Pancreas (tissue), 10 donors: ENCODE measurements at places on chromosomes 7 and 10. TPM values are rescaled to one million over a fixed set of nuclear protein-coding genes. Genes with fewer than 3 reads are reported as not detected.

SLC39A12 gene
- not detected for total RNA-seq

ATP5F1C gene
- total RNA-seq, result 138 TPM

TUBAL3 gene
- total RNA-seq, result not detected

ALOX5 gene
- 28.7 TPM for total RNA-seq

CADPS2 gene
- 19.9 TPM for total RNA-seq

PRKAG2 gene
- total RNA-seq, result 8.7 TPM

CALCR gene
- not detected for total RNA-seq

THSD7A gene
- total RNA-seq, result 2.0 TPM

EIF5AL1 gene
- total RNA-seq, result 0.40 TPM

PTF1A gene
- total RNA-seq, result 48.9 TPM

SPDYE1 gene
- not detected for total RNA-seq

UPK3B gene
- total RNA-seq, result 0.92 TPM

ODAD2 gene
- not detected for total RNA-seq

ANKRD30A gene
- total RNA-seq, result not detected

DNA sequence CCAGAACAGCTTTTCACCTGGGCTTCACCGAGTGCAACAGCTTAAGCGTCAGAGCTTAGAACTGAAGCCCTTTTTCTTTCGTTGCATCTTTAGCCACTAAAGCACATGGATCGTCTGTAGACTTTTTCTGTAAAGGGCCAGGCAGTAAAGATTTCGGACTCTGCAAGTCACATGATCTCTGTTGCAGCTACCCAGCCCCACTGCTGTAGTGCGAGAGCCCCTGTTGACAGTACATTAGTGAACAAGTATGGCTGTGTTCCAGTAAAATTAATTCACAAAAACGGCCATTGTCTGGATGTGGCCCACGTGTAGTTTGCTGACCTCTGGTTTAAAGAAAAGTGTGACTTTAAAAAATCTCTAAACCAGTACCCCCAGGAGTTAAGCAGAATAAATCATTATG lies 39.4 kb downstream of the FBH1 start:
- no peak for DNase-seq

DNA sequence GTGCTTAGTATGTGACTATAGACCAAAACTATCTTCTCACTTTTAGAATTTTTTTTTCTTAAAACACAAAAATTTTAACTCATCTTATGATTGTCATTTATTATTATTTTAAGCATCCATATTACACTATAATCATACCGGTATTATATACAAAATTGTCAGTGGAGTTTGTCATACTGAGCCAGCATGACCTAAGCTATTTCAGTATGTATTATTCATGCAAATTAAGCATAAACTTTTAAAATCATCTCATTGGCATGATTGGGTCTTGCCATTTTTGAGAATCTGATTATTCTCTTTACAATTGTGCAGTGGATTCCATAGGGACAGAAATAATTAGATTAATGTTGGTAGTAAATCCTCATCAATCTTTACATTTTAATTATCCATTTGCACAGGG lies 46.2 kb upstream of the STMP1 start:
- no peak for DNase-seq

DNA sequence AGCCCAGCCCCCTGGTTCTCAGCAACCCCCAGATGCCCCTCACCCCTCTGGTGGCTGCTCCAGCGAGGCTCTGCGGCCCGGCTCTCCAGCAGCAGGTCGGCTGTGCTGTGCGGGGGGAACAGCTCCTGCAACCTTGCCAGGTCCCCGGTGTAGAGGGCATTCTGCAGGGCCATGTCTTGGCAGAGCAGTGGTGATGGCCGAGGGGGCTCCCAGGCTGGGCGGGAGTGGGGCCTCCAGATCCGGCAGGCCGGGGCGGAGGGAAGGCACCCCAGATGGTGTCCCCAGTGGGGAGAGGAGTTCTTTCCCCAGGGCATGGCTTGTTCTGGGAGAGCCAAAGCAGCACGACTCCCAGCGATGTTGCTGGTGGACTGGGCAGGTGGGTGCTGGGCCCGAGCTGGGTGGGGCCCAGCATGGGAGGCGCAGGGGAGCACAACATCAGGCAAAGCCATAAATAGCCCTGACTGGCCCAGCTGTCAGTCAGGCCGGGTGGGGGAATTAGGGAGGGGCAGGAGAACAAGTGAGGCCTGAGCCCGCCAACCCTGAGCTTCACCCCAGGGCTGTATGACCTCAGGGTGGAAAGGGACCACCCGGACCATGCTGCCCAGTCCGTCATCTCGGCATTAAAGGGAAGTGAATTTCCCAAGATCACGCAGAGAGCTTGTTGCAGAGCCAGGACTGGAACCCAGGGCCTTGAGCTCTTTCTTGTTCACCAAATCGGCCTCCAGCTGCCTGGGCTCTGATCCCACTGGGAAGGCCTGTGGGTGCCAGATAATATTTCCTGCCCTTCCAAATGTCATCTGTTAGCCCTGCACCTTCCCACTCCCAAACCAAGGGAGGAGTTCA lies 580 bp upstream of the ASB10 start:
- no peak for DNase-seq

DNA sequence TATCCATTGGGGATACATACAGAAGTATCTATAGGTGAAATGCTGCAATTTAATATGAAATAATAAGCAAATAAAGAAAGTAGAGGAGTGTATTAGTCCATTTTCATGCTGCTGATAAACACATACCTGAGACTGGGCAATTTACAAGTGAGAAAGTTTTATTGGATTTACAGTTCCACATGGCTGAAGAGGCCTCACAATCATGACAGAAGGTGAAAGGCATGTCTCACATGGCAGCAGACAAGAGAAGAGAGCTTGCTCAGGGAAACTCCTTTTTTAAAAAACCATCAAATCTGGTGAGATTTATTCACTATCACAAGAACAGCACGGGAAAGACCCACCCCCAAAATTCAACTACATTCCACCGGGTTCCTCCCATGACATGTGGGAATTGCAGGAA lies 82.8 kb upstream of the TRIM24 start:
- DNase-seq, result no peak

- no peak for DNase-seq
Observed at GRCh38 chr7:116150588-116150987, 59.8 kb upstream of the TES start.

DNA sequence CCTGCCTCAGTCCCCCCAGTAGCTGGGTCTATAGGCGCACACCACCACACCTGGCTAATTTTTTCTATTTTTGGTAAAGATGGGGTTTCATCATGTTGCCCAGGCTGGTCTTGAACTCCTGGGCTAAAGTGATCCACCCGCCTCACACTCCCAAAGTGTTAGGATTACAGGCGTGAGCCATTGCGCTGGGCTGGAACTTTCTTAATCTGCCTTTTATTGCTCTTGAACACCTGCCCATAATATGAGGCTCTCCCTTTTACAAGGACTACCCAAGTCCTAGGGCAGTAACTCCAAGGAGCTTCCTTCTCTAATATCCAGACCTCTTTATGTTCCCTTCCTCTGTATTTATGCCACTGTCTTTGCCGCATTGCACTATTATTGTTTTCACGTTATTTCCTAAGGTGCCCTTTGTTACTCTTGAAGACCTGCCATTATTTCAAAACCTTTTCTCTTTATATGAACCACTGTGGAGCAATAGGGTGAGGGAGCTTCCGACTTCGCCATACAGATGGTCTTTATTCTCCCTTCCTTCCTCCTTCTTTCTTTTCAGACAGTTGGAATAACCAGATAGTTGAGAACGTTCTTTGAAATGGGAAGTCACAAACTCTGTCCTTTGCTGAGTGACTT lies 36.3 kb upstream of the TCF7L2 start:
- no peak for DNase-seq

GRCh38 chr7:113298501-113298900 lies 180.1 kb upstream of the SMIM30 start:
- no peak for DNase-seq

- no peak for DNase-seq
Observed at GRCh38 chr7:23852135-23852534, 142.1 kb downstream of the STK31 start.

GRCh38 chr7:38775506-38776175 lies 133.3 kb downstream of the VPS41 start:
- no peak for DNase-seq

- no peak for DNase-seq
Observed at GRCh38 chr7:45185028-45185863, 27.7 kb downstream of the RAMP3 start.

DNA sequence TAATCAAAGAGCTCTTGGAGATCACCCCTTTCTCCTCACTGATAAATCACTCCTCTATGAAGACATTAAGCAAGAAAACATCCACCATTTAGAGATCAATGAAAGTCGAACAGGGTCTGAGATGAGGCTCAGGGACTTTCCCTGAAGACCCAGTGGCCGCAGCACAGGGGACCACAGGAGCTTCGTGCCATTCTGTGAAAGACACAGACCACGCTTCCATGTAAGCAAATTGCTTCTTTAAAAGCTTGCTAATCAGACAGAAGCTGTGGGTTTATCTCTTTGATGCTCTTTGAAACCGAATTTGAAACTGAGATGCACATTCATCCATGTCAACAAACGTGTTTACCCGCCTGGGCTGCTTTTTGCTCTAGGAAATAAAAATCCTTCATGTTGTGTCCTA lies 231.9 kb upstream of the PPP2R2D start:
- no peak for DNase-seq

GRCh38 chr7:74010407-74010806 lies 17.6 kb upstream of the ELN start:
- no peak for DNase-seq

DNA sequence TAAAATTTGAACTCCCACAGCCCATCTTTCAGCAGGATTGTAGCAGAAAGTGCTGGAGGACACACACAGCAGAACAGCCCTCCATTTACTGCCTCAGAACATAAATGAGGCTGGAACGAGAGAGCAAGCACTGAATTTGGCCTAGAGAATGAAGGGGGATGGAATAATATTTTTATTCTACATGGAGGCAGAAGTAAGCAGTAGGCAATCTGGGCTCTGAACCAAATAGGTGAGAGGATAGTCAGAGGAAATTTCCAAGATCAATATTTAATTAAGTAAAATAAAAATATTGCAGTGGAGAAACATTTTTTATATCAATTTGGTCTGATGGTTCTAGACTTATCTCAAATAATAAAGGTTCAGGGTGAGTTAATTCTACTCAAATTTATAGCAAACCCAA lies 29.2 kb upstream of the TSPAN13 start:
- DNase-seq, result no peak

- no peak for DNase-seq
Observed at GRCh38 chr7:47374538-47374937, 207.4 kb downstream of the TNS3 start.

DNA sequence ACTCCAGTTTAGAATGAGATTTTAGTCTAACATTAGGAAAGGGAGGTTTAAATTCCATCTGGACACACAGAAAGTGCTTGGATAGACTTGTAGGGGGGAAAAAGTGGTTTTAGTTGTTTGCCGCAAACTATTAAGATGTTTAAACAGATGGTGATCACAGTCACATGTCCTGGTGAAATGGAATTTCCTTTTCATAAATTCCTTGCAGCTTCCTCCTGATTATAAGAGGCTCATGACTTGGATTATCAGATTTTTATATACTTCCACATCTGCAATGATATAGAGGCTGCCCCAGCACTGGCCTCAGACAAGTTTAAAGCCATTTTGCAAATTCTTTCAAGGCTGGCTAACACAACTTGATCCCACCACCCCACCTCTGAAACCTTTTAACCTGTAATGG lies 106.4 kb upstream of the ARMC3 start:
- no peak for DNase-seq

DNA sequence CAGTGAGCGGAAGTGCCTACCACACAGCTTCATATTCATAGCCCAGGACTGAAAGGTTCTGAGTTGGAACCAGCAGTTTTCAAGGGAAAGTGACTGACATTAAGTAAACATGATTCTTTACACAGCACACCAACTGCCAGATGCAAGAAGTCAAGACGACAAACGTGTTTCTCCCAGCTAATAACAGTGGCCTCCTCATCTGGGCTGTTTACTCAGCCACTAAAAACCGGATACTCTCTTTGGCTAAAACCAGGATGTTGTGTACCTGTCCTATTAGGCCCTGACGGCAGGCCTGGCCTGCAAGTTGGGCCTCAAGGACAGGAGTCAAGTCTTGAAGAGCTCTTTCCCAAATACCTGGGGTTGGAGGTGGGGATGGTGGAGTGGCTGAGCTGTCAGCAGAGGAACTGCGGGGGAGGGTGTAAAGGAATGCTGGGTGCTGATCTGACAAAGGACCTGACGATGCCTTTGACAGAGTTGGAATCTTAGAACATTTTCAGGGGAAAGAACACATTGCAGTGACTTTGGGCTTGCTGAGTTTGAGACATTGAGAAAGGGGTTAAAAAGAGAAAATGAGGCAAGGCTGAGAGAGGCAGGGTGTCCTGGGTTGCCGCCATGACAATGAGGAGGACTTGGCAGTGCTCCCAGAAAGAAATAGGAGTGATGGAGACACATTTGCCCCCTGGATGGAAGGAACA lies 57.7 kb downstream of the STEAP1B start:
- no peak for DNase-seq

DNA sequence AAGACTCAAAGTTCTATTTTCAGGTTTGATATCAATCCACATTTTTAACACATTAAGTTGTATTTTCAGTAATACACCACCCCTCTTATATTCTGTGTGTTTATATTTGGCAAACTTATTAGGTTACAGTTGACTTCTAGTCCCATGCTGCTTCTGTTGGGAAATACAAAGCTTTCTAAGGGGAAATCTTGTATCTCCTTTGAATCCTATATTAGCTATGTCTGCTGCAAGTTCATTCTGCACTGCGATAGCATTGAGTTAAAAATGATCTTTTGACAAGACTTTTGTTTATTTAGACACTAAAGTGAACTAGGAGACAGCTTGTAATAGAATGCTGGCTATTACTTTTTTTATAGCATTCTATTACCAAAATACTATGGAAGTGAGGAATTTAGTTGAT lies 625.1 kb upstream of the ANKRD30A start:
- no peak for DNase-seq

- DNase-seq, result no peak
Observed at GRCh38 chr7:94028768-94029167, 24.6 kb upstream of the BET1 start.

DNA sequence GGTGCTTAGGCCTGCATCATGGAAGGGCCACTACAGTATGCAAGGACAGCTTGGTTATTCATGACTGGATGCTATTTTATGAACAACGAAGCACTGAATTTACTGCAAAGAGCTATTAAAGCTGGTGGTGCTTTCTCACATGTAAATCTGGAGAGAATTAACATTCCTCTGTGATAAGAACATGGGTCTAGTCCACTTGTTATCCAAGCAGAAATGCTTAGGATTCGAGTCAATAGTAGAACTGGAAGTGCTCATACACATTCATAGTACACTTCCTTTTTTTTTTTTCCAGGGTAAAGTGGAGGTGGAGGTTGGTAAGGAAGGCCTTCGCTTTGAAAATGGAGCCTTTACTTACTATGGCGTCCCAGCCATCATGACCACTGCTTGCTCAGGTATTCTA lies 35.0 kb downstream of the CNNM1 start:
- no peak for DNase-seq

GRCh38 chr10:125976960-125977605 lies 80.7 kb downstream of the FANK1 start:
- no peak for DNase-seq

DNA sequence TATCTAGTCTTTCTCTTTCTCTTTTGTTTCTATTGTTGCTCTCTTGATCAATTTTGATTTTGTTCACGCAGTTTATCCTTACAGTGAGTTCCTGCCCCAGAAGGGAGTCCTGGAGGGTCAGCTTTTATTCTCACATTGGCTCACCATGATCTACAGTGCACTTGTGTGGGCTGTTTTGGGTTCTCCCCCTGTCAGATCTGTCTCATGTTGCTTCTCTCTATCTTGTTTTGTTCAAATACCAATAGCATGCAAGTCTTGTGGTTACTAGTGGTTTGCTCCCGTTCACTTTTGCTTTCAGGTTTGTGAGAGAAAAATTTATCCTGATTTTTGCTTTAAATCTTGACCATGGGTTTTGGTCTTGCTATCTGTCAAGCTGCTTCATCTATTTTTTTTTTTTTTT lies 74.3 kb downstream of the PTN start:
- no peak for DNase-seq

GRCh38 chr7:108367946-108368345 lies 88.3 kb downstream of the NRCAM start:
- DNase-seq, result no peak
